Spleen (tissue), 13 donors: ENCODE measurements at places on chromosomes 1 and 21. TPM values are rescaled to one million over a fixed set of nuclear protein-coding genes. Genes with fewer than 3 reads are reported as not detected.

The IL19 gene
- not detected for total RNA-seq

The IFI44L gene
- 39.6 TPM for total RNA-seq

The GOLT1A gene
- not detected for total RNA-seq

The SPRR2G gene
- total RNA-seq: not detected

The ZFP69 gene
- total RNA-seq: 2.6 TPM

The MATN1 gene
- 0.85 TPM for total RNA-seq
